ENCODE measurements at places on chromosomes 3 and 15.
A peak's percentile ranks its signal among the peaks of the same experiment; 100 is the strongest.

DNA sequence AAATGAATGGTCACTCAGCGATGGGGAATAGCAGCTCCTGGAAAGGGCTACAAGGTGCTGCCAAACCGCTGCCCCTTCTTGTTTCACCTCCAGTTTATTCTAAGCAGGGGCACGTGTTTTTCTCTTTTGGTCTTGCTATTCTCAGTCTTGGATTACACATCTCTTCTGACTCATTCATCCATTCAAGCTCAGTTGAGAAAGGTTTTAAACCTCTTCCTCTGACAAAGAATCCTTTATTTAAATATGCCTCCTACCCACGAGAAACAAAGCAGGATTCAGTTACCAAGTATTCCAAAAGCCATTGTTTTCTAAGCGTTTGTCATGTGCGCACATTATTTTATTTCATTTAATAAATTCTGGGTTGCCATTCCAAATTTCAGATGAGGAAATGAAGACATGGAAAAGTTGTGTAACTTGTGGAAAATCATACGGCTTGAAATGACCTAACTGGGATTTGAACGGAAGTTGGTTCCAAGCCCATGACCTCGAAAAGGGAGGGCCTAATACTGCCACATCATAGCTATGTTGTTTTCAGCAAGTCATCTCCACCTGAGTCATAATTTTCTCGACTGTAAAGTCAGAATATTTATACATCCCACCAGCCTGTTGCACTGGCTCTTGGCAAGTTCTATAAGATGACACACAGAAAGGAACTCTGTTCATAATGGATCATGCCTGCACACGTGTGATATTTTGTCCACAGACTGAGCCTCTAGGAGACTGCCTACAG is 292.0 kb upstream of the SLCO3A1 start:
- DNase-seq, result peak; percentile 49

GRCh38 chr3:42656680-42657610 is 3.4 kb downstream of the ZBTB47 start:
- no peak for DNase-seq

GRCh38 chr3:186700267-186700666 is 16.9 kb upstream of the KNG1 start:
- DNase-seq, result no peak

GRCh38 chr15:60757831-60758570 is 279.1 kb upstream of the ICE2 start:
- DNase-seq, result no peak

DNA sequence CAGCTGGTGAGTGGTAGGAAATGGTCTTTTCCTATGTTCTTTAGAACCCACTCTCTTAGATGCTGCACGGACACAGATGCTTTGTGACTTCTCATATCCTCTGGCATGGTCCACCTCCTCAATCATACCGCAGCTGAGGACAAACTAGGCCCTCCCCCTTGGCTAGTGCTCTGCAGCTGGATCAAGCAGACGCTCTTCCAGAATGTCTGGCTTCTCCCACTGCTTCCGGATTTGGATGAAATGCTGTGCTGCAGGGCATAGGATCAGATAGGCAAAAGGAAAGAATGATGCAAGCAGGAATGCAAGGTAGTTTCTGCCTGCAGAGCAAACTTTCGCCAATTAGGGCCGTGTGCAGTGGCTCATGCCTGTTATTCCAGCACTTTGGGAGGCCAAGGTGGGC is 75.7 kb upstream of the SLC4A7 start:
- DNase-seq, result no peak

DNA sequence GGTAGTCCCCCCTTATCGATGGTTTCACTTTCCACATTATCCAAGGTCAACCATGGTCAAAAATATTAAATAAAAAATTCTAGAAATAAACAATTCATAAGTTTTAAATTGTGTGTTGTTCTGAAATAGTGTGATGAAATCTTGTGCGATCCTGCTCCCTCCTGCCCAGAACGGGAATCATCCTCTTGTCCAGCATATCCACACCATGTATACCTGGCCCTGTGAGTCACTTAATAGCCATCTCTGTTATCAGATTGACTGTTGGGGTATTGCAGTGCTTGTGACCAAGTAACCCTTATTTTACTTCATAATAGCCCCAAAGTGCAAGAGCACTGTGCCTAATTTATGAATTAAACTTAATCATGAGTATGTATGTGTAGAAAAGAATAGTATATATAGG is 19.1 kb downstream of the FAM81A start:
- DNase-seq, result no peak

DNA sequence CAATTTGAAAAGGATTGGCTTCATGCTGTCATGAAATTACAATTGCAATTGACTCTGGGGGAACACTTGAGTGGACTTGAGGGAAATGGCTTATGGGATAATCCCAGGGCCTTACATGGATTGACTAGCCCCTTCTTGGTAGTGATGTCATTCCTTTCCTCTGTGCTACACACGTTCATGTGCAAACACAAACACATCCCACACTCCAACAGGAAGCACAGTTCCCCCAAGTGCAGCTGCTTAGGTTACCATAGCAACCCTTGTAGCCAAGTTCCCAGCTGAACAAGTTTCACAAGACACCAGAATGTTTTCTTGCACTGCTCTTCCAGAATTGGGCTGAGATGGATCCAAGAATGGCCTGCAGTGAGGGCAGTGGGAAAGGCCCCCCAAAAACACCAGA is 217.0 kb downstream of the ZNF621 start:
- no peak for DNase-seq
